ENCODE measurements at places on chromosomes 4 and X.

GRCh38 chr4:41241919-41242318 is 14.8 kb upstream of the UCHL1 start:
- DNase-seq: no peak

DNA sequence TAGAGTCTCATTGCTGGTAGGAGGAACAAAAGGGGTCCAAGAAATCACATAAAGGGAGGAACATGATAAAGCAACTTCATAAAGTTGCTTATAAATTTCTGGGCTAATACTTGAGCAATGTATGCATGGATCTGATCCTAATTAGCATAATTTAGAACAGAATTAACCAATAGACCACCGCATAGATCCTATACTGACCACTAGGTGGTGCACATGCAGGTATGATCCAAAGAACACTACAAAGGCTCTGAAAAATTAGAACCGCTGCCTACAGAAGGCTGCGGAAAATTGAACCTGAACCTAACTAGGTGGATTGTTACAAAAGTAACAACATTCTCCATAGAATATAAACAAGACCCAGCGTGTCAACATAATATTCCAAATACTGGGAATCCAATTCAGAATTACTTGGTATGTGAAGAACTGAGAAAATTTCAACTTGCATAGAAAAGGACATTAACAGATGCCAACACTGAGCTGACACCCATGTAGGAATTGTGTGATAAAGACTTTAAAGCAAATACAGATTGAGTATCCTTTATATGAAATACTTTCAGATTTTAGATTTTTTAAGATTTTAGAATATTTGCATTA is 23.3 kb downstream of the BRCC3 start:
- no peak for DNase-seq

DNA sequence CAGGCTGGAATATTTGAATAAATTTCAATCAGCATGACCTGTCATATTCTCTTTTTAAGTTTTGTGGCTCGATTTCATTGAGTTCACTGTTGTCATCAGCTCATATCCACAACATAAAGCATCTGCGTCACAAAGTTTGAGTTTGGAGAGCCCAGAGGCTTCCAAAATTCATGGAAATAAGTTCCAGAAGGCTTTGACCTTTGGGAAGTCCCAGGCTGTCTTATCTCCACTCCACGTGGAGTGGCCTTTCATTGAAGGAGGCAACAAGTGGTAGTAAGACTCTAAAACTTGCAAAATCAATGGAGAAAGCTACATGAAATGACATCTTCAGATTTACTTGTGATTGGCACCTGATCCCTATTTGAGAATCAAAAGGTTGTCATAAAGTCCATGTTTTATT is 54.1 kb upstream of the UNC5C start:
- DNase-seq: no peak

DNA sequence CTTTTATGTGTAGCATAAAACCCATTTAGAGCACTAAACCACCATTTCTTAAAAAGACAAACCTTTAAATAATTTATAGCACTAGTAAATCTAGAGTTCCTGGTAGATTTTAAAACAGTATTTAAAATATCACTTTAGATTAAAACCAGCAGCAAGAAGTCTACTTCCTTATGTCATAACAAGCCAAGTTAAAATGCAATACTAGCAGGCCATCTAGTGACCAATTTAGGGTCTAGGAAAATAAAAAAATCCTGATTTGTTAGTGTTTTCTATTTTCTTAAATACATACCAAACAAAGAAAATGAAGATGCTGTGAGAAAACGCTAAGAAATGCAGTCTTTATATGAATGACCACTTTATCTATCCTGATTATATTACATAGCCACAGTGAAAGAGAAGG is 53.9 kb downstream of the PAPSS1 start:
- DNase-seq: no peak

DNA sequence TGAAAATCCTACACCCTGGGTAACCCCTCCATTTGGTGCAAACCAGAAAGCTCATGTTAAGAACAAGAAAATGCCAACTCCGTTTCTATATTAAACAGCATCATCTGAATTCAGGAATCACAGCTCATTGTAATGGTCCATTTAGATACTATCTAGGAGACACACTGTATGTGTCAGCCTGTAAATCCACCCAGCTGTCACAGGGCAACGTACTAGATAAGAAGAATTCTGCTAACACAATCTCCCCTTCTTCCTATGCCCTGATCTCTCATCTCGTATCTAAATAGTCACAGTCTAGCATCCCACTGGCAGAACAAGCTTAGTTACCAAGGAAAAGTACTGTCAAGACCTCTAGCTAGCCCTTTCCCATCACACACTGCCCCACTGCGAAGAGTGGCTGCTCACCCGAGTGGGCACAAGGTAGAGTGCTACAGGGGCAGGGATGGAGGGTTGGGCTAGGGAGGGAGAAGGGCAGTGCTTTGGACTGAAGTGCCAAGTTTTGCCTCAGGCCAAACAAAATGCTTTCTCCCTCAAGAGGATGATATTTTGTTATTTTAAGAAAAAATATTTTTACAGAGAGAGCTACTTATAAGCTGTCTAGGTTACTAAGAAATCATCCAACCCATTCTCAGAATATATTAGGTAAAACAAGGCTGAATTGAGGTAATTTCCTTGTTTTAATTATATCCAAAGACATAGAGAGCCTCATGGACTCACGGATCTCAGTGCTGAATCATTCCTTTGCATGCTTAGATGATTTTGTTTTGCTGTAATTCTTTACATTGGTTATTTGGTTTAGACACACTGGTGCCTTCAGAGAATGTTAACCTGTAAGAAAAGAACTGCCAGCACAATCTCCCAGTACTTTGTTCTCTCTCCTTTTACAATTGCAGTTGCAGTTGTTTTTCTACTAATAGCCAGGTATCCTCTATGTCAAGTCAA is 196.6 kb downstream of the PRDM5 start:
- no peak for DNase-seq

GRCh38 chr4:113740857-113741379 is 20.6 kb downstream of the CAMK2D start:
- DNase-seq: no peak

- DNase-seq: no peak
These were observed 19.1 kb upstream of the MAD2L1 start for GRCh38 chr4:120085705-120086104.

DNA sequence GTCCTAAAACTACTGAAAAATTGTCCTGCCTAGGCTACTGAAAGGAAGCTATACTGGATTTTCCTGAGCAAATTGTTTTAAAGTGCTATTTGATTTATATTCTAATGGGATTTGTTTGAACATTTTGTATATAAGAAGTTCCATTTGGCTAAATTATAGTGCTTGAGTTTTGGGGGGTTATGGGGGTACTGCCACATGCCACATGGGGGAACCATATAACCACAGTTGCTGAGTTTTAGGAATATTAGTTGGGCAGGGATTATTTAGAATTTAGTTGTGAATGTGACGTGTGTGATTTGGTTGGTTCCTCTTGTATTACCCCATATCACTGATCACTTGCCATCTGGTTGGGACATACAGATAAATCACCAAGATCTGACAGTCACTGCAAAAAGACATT is 224.5 kb upstream of the TAPT1 start:
- no peak for DNase-seq

- DNase-seq: no peak
These were observed 75.3 kb upstream of the FTHL17 start for GRCh38 chrX:31147175-31147574.

DNA sequence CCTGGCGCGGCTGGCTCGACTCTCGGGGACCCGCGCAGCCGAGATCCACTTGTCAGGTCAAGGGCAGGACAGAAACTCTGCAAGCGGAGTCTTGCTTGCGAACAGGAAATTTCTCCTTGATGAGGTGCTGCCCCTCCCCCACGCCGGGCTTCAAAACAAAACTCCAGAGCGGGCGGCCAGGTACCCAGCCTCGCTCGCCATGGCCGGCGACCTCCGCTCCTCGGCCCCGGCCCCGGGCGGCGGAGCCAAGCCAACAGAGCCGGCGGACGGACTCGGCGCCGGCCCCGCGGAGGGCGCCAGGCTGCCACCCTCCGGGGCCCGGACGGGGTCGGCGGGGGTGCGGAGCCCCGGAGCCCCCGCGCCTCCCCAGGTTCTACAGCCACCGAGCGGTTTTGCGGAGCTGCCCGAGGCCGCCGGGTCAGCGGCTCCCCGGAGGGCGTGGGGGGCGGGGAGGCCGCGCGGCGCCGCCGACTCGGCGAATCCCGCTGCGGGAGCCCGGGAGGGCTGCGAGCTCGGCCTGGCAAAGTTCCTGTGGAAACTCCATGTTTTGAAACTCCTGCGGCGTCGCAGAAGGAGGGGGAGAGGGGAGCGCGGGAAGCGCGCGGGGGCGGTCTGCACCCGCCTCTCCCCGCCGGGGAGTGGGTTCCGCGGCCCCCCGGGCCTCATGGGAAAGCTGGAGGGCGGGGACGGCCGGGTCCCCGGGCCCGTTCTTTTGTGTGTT is 11.7 kb upstream of the BCOR start:
- no peak for DNase-seq

DNA sequence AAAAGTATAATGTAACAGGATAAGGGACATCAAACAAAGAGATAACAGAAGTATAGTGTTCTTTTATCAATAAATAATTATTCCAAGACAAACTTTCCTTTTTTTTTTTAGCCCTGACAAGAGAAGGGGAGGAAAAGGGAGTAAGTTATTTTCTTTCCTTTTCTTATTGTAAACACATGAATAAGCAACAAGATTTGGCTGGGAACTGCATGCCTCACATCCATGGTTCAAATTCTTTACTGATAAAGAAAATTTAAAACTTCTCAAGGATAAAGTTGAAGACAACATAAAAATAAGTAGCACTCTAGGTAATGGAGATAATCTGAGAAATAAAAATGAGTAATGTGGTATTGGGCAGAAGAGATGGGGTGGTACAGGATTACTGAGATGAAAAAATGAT is 71.6 kb downstream of the NEK1 start:
- DNase-seq: no peak

- peak; percentile 3 for DNase-seq
These were observed 35.3 kb upstream of the SPIN2A start for GRCh38 chrX:57172544-57172943.

- DNase-seq: no peak
These were observed 13.2 kb downstream of the AFF2 start for GRCh38 chrX:148513661-148514060.

- DNase-seq: no peak
These were observed 3.3 kb upstream of the PORCN start for GRCh38 chrX:48505481-48505880.

GRCh38 chrX:65874110-65874509 is 165.8 kb downstream of the VSIG4 start:
- no peak for DNase-seq

DNA sequence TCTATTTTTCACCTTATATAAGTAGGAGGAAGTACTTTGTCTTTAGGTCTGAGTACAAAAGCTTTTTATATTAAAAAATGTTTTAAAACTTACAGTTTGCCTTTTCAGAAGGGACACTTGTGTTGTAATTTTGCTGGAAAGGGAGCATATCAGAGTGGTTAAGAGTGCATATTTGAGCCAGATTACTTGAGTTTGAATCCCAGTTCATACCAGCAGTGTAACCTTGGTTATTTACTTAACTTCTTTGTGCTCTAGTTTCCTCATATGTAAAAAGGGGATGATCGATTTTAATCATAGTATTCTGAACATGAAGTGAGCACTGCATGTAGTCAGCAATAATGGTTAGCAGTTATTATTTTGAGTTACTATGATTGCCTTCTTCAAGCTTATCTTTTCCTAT is 78.3 kb upstream of the SLC4A4 start:
- DNase-seq: no peak

- no peak for DNase-seq
These were observed 50.8 kb upstream of the BOD1L1 start for GRCh38 chr4:13678186-13678924.

DNA sequence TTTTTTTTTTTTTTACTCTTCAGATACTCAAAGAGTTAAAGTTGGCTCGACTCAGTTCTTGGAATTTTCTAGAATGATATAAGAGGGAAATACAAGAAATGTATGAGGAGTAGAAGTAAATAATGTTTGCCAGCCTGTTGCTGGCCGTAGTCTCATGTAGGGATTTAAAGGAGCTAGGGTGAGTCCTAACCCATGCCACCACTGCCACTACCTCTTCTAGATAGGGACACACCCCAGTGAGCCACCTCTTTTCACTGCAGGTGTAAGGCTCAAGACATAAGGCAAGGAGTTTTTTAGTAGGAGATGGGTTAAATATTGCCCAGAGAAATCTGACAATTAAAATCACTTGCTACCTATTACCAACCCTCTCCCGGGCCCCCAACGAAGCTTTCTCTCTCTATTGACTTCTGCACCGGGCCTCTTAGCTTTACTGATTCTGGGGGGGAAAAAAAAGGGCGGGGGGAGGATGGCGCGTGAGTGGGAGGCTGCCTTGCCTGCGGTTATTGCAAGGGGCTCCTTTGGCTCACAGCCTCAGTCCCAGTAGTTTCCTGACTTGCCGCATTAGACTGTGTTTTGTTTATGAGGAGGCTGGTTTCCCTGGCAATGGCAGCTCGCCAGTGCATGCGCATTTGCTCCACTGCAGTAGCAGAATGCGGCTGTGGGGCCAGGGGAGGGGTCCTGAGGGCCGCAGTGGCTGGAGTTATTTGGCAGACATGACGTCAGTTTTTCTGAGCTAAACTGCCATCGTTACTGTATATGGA is 3.0 kb downstream of the LINC00632 start:
- DNase-seq: no peak

- no peak for DNase-seq
These were observed 431.8 kb downstream of the KCTD8 start for GRCh38 chr4:44016570-44017421.

DNA sequence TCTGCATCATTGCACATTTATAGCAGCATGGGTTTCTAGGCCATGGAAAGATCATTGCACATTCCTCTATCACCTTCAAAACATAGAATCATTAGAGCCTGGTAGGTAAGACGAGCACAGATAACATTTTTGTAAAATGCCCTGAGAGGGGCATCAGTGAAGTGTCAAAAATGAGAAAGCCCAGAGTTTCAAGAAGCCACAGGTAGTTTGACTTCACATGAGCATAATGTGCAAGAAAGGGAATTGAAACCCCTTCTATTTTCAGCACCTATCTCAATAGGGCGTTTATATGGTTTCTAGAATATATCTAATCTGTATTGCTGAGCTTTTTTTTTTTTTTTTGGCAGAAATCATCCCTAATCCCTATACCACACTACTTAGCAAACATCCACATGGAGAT is 2441.7 kb downstream of the ARAP2 start:
- DNase-seq: no peak

Data from GM04503 (cell line).